Stimulated activated CD4-positive, alpha-beta T cell treated with anti-CD3 and anti-CD28 coated beads, Interleukin-15, amount 100 ng/mL, for 1 hour (primary cell): ENCODE measurements at places on chromosomes 5 and 9.
A peak's percentile ranks its signal among the peaks of the same experiment; 100 is the strongest.

DNA sequence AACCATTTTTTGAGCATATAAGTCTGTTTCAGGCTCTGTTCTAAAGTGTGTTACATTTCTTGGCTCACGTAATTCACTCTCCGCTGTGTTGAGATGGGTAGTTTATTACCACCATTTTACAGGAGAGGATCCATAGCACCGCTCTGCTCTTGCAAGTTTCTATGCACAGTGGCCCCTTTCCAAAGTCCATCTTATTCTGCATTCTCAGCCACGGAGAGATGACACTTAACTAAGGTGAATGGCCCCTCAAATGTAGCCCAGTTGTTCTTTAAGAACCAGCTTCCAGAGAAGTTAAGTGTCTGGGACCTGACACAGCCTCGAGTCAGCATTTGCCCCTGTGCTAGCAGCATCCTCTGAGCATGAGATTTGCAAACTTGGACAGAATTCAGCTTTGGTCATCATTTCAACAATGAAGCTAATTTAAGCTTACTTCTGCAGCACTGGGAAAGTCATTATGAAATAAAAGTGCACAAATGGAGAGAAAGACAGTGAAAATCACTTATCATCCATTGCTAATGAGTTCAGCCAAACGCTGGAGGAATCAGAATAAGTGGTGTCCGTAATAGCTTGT, 61.9 kb downstream of the FAM78A start:
- no peak for DNase-seq

DNA sequence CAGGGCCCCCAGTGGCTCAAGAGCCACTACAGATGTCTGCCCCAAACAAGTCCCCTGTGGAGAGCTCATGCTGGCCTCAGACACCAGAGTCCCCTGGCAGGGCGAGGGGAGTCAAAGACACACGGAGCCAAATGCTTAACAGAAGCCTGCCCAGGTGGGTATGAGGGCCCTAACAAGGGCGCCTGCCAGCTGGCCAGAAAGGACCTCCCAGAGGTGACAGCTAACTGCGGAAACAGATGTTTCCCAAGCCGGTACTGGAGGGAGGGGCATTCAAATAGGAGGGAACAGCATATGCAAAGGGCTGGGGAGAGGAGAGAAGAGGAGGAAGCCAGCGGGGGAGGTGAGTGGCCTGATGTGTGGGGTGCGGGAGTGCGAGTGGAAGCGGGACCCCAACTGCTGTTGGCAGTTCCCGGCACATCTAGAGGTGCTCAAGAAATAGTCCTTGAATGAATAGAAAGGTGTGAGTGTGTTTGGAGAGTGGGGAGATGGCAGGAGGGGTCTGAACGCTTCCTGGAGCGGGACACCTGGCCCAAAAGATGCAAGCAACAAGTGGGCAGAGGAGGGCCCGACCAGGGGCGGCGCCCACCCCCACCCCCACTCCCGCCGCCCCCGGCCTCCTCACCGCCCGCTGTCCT, 824 bp downstream of the MXD3 start:
- no peak for DNase-seq

GRCh38 chr9:123550797-123551196, 194.8 kb downstream of the CRB2 start:
- DNase-seq: no peak

DNA sequence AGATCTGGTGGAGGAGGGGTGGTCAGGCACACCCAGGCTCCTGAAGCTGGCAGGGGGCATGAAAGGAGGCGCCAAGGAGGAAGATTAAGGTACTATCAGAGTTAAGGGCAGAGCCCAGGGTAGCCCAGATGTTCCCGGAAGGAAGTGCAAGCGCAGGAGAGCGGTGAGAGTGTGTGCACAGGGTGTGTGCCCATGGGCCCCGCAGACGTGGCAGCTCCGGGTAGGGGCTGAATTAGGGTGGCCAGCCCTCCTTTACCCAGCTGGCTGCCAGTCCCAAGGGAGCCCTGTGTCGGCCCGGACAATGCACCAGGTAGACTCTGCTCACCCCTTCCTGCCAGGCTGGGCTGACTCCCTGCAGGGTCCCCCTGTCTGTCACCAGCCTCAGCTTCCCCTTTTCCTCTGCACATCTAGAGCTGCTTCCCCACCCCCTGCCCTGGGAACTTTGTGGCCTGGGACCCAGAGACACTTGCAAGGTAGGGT, at the start of gene SMIM33:
TSS of gene SMIM33 (plus strand) at position 184 of the 480 bp plus-strand sequence. CDS start at position 302, 118 bp downstream.
- no peak for DNase-seq

DNA sequence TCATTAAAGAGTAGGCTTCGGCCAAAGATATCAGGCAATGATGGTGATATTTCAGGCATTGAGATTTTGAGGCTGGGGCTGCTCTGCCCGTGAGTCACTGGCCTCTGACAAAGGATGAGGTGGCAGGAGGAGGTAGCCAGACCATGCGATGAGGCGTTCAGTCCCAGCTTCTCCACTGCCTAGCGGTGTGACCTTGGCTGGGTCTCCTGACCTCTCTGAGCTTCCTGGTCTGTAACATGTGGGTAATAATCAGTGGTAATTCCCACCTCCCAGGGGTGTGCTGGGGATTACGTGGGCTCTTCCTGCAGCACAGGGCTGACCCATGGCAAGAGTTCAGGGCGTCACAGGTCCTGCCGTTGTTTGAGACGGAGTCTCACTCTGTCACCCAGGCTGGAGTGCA, 73.2 kb upstream of the RAPGEF1 start:
- DNase-seq: no peak

- no peak for DNase-seq
Measured at GRCh38 chr5:100762108-100762507, 141.0 kb downstream of the ST8SIA4 start.

DNA sequence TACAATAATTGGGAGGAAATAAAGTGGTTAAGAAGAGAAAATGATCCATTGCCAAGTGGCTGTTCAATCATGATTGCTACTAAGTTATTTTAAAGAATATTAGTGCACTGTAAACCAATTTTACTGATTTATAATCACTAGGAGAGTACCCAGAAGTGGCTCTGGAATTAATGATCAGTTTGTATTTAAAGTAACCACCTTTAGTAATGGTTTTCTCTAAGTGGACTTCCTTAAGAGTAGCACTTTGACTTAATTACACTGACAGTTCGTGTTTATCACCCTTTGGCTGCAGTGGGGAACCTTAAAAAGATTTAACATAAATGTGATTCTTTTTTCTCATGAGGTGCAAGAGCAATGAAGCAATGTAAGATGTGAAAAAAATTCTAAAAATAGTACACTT, 310.8 kb downstream of the CDH12 start:
- DNase-seq: no peak

DNA sequence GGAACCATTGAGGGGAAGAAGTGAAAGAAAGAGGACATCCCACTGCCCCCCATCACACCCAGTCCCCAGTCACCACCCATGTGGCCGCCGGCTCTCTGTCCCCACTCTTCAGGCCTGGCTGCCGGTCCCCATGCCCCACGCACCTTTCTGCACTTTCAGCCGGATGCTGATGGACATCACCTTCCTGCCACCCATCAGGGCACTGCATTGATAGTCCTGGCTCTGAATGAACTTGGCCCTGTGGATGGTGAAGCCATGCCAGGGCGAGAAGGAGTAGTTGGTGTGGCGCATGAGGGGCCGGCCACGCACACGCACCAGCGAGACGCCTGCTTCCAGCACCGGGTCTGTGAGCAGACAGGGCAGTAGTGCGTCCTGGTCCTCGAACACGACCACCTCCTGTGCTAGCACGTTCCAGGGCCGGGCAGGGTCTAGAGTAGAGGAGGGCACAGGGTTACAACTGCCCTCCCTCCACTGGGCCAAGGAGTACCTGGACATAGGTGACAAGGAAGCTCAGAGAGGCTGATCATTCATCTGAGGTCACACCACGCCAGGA, 6.4 kb downstream of the CSF1R start:
- no peak for DNase-seq

DNA sequence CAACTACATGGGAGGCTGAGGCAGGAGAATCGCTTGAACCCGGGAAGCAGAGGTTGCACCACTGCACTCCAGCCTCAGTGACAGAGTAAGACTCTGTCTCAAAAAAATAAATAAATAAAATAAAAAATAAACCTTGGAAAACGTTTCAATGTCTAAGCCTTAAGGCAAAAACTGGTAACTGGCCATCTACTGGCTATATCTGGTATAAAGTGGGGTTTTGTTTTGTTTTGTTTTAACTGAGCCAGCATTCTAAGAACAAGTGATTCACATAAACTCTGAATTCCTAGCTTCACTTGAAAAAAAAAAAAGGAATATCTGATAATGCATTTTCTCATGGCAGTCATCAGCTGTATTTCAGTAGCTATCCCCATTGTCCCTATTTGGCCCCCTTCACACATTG, 126.1 kb upstream of the EFNA5 start:
- no peak for DNase-seq

GRCh38 chr5:138954257-138955012, 79.3 kb upstream of the LRRTM2 start:
- DNase-seq: no peak

DNA sequence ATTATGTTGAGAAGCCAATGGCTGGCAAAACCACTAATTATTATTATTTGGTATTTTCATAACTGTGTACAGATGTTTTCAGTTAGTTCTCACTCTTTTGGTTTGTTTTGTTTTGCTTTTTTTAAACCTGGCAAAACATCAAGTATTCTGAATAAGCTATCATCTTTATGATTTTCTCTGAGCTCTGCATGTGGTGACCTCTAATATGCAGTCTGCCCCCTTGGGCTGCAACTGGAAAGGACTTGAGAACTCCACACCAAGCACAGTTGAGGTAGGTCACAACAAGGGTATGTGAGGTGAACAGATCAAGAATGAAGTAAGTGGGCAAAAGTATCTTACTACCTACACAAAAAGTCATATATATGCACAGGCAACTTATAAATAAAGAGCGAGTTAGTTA, 202.2 kb downstream of the NFIB start:
- no peak for DNase-seq

DNA sequence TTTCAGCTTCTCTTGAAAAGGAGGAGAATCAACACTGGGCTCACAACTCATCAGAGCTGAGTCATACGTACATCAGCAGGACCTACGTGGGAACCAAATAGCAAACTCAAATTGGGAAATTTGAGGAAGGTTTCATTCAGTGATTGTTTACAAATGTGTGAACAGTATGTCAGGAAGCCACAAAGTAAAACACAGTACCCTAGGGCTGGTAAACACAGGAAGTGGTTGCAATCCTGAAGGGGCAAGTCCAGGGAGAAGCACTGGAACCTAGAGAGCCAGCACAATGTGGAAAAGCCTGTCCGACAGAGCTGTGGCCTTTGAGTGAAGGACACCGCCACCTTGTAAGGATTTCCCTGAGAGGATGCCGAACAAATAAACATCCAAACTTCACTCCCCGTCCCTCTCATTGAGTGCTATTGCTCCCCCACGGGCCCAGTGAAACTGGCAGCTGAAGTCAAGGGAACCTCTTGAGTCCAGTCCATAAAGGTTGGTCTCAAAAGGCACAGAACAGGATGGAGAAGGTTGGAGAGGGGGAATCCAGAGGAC, 26.7 kb upstream of the RICTOR start:
- DNase-seq: no peak

GRCh38 chr5:96336351-96336985, 96.6 kb downstream of the PCSK1 start:
- DNase-seq: peak; percentile 11

- DNase-seq: no peak
Measured at GRCh38 chr5:36066001-36066539, 612 bp downstream of the UGT3A2 start.
